NCI-H1930 (cell line): ENCODE measurements at places on chromosomes 13 and 19.

DNA sequence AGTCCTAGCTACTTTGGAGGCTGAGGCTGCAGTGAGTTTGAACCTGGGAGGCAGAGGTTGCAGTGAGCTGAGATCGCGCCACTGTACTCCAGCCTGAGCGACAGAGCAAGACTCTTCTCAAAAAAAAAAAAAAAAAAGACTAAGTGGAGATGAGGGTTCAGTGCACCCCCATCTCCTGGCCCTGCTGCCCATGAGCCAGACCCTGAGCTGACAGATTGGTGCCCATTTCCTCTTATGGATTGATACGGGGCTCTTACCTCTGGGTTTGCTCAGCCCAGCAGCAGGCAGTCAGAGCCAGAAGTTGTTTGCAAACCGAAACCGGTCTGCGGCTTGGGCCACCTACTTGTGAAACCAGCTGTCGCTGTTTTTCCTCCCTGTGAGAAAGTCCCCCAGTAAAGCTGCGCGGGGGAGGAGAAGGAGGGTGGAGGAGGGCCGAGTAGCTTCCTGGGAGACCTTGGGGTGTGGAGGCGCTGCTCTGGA is 36.9 kb downstream of the ARRDC2 start:
- DNase-seq: no peak

DNA sequence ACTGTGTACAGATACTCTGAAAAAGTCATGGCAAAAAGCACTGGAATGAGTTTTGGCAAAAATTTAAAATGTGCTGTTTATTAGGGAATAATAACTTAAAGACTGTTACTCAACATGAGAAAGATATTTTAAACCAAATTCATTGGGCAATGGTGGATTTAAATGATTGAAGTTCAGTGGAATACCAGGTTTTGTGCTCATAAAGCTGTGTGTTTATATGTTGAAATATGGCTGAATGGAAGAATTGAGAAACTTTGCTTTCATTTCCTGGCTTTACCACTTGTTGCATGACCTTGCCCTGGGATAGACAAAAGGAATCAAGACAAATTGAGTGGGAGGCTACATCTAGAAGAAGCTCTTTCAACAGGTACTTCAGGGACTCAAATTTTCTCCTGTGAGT is 246.4 kb downstream of the GPC5 start:
- no peak for DNase-seq

DNA sequence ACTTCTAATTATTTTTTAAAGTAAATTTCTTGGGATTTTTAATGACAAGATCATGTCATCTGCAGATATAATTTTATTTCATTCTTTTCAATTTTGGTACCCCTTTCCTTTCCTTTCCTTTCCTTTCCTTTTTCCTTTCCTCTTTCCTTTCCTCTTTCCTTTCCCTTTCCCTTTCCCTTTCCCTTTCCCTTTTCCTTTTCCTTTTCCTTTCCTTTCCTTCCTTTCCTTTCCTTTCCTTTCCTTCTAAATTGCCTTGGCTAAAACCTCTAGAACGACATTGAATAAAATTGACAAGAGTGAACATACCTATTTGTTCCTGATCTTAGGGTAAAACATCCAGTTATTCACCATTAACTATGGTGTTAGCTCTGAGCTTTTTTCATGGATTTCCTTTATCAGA is 334.1 kb downstream of the NDFIP2 start:
- DNase-seq: no peak

DNA sequence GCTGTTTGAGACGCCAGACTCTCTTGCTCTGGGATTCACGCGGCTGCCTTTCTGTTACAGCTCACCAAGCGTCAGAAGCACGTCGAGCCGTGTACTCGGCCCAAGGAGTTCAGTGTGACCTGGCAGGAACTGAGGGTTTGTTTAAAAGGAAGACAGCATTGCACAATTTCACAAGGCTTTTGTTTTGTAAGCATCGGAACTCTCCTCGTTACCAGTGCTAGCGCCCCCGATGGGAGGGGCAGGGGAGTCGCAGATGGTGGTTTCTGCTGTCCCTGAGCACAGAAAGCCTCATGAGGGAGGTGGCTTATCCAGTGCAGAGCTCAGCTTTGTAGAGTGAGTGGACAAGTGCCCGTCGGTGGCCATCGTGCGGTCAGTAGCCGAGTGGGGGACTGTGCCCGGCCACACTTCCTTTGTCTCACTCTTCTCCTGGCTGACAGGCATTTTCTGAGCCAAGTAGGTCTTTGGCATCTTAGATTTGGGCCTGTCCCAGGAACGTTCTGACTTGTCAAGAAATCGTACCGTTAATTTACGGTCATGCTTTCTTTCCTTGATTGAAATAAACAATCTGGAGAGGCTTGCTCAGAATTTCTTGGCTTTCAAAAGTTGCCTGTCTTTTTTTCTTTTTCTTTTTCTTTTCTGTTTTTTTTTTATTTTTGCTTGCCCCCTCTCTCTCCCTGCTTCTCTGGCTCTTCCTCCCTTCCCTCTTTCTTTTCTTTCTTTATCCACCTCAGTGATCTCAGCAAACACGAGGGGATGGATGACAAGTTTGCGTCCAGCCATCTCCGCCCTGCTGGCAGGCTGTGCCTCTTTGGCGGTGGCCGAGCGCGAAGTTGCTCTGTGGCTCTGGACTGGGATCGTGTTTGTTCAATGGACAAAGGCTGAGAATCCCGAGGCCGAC is 7.7 kb downstream of the KDM4B start:
- DNase-seq: no peak

- no peak for DNase-seq
These were observed 56.2 kb upstream of the GPR183 start for GRCh38 chr13:99363391-99363790.

GRCh38 chr13:96650301-96650886 is 343.9 kb downstream of the OXGR1 start:
- no peak for DNase-seq

DNA sequence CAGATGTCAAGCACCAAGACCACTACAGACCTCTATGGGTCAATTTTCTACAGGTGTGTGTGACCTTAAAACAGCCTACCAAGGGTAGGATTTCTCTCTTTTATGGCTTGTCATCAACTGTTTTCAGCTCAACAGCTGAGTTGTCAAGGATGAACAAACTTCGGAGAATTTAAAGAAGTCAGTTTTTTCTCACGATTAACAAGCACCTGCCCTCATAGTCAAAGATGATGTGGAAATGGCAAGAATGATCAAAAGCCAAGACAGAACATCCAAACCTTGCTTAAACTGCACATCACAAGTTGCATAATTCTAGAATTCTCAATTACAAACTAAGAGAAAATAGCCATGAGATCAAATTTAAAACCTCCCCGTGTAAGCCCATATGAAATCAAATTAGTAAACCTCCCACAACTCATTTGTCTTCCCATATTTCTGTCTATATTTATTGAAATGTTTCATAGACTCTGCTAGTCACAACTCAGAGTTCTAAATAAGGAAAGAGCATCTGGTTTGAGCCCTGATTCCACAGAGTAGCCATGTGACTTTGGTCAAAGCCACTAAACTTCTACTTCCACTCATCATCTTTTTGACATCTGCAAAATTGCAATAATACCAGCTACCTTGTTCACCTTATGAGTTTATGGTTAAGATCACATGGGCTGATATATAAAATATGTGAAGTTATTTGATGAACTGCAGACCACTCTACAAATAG is 521.5 kb upstream of the HTR2A start:
- no peak for DNase-seq

GRCh38 chr13:44334751-44335150 is 38.9 kb upstream of the SERP2 start:
- DNase-seq: no peak

- DNase-seq: no peak
These were observed 106.5 kb upstream of the RFC3 start for GRCh38 chr13:33711436-33711835.

DNA sequence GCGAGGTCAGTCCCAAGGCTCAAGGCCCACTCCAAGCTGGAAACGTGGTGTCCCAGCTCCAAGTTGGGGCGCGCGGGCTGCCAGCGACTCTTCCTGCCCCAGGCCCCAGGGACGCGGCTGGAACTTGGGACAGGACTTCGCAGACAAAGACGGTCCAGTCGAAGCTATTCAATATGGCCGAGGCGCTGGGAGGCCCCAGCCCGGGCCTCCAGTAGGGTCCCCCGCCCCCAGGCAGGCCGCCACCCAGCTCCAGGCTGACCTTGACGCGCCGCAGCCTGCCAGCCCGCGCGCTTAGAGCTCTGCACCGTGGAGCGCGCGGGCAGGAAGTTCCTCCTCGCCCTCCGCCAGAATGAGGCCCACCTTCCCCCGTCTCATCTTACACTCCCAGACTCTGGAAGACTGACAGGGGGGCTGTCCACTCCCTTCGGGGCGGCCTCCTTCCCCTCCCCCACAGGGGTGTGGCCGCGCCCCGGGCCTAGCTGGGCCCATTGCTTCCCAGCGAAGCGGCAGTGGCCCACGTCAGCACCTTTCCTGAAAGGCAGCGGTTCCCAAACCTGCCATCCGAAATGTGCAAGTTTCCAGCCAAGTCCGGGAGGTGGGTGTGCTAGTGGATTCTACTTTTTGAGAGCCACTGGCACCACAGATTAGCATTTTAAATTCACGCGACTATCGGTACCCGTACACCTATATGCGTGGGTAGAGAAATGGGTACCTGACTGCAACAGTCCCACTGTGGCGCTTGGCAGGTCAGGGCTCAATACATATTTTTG is at the start of gene CCDC8:
CCDC8 (minus strand) TSS at position 303 of the 770 bp plus-strand sequence. CDS start 754 bp downstream, outside the sequence.
- no peak for DNase-seq

GRCh38 chr19:15897738-15898276 is at the start of gene CYP4F2:
Gene CYP4F2 (minus strand): TSS chr19:15898074. CDS start chr19:15897611, 463 bp downstream.
- no peak for DNase-seq

GRCh38 chr19:16457954-16458331 is 13.8 kb downstream of the EPS15L1 start:
- DNase-seq: no peak

DNA sequence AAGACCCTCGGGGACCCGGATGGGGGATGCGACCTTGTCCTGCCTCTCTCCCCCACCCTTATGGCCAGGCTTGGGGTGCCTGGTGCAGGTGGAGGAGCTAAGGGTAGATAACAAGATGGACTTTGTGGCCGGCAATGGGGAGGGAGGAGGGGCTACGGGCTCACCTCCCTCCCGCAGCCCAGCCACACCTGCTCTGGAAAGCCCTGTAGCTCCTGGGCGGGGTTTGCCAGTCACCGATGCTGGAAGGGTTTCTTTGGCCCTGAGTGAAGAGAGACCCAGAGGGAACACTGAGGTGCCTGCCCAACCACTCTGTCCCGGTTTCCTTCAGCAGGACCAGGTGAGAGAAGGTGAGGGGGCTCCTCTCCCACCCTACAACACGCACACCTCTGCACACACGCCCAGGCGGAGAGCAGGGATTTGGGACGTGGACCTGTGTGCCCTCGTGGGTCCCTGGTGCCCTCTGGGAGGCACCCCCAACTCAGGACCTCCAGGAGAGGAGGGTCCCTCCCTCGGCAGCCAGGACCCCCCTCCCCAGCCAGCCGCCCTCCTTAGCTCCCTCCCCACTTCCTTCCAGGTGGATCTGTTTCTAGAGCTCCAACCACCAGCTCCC is at the start of gene FUT2:
FUT2 (plus strand) TSS at position 229 of the 610 bp plus-strand sequence. CDS start 6,986 bp downstream, outside the sequence.
- DNase-seq: no peak

GRCh38 chr19:16605553-16605994 is 22.4 kb downstream of the MED26 start:
- DNase-seq: no peak

- DNase-seq: no peak
These were observed 4.2 kb downstream of the TUBGCP3 start for GRCh38 chr13:112583592-112584277.

DNA sequence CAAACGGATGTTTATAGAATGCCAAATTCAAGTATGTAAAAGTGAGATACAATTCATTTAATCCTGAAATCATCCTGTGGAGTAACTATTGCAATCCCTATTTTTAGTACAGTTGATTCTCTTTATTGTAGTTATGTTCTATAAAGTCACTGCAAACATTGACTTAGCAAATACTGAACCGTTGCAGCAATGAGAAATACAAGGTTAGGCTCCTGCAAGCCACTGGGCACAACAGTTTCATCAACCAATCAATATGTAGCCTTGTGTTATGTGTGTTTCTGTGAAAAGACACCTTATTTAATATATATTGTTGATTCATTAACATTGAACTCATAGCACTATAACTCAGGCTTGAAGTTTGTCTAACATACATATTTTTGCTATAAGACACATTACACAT is 174.4 kb downstream of the DCT start:
- DNase-seq: no peak

- DNase-seq: no peak
These were observed 68.9 kb downstream of the ZIC5 start for GRCh38 chr13:99902657-99903056.

DNA sequence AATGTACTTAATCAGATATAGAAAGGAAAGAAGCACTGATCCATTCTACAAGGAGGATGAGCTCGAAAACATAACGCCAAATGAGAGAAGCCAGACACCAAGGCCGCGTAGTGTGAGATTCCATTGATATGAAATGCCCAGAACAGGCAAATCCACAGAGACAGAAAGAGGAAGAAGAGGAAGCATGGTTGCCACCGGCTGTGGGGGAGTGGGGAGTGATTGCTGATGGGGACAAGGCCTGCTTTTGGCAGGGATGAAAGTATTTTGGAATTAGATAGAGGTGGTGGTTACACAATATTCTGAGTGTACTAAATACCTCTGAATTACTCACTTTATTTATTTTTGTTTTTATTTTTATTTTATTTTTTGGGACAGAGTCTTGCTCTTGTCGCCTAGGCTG is 50.2 kb upstream of the KLF2 start:
- DNase-seq: no peak

- peak; percentile 66 for DNase-seq
These were observed 10.0 kb downstream of the COL5A3 start for GRCh38 chr19:10000171-10000826.

DNA sequence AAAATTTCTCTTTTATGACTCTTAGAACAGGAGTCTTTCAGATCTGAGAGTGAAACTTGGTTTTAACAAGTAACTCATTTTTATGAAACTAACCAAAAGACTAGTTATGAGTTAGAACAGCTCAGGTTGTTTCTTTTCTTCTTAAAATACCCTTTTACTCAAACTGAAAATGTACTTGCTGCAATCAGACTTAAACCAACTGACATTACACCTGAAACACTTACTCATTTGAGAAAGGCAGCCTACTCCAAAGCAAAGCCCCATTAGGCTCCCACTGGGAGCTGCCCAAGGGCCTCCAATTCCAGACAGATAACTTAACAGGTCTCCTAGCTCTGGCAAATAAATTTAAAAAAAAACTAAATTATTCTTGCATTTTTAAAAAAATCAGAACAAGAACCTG is 3.6 kb downstream of the FOXO1 start:
- DNase-seq: no peak

- DNase-seq: peak; percentile 17
These were observed 5.2 kb downstream of the BRCA2 start for GRCh38 chr13:32320528-32320927.
